NCI-H1436 (cell line): ENCODE measurements at places on chromosomes 5 and 9.

- peak; percentile 29 for DNase-seq
These were observed 7.9 kb upstream of the ZFP62 start for GRCh38 chr5:180868960-180869359.

DNA sequence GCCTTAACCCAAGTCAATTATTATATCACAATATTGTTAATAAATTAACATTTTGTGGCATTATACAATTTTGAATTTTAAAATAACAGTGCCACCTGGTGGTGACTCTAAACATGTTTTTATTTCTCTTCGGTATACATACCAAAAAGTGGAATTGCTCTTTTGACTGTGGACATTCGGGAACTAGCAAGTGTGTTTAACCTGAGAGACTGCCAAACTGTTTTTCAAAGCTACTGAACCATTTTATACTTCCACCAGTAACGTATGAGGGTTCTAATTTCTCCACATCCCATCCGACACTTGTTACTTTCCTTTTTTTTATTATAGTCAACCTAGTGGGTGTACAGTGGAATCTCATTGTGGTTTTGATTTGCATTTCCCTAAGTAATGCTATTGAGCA, 18.3 kb upstream of the HSDL2 start:
- DNase-seq, result peak; percentile 12

DNA sequence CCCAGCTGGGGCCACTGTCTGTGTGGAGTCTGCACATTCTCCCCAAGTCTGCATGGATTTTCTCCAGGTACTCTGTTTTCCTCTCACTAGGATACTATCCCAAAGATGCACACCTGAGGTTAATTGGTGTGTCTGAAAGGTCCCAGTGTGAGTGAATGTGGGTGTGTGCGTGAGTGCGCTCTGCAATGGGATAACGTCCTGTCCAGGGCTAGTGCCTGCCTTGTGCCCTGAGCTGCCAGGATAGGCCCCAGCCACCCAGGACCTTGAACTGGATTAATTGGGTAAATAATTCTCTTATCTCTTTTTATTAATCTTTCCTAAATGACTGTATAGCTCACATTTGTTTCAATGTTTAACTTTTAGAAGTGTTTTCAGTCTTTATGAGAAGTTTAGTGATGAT, 11.5 kb upstream of the PANK3 start:
- no peak for DNase-seq

DNA sequence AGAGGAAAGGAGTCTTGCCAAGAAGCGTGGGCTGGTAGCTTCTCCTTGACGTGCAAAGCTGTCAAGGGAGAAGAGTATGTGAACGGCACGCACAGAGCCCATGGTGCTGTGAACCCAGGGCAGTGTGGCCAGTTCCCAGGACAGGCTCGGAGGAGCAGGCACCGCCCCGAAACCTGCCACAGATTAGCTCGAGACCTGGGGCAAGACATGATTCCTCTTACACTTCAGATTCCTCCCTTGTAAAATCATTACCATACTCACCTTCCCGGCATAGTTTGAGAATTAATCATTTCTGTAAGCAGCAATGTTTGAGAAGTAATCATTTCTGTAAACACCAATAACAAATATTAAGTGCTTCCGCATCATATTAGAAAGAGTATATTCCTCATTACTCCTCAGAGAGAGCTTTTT, 19.9 kb downstream of the GOLM1 start:
- no peak for DNase-seq

DNA sequence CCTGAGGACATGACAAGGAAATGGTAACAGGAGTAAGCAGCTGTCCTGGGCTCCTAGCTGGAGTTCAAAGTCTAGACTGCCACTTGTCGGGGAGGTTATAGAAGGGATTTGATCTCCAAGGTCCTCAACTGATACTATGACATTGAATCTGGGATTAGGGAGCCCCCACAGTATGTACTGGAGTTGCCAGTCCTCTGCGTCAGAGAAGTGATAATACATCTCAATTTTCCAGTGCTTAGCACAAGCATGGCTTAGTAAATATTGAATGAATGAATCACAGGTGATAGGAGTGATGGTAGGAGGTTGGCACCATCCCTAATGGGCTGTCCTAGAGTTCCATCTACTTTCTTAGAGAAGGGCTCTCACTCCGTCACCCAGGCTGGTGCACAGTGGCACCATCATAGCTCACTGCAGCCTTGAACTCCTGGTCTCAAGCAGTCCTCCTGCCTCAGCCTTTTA, 6.2 kb upstream of the TPM2 start:
- DNase-seq, result no peak

- no peak for DNase-seq
These were observed 229.8 kb downstream of the DRD1 start for GRCh38 chr5:175214152-175214551.

- DNase-seq, result no peak
These were observed 133.3 kb upstream of the SMARCA2 start for GRCh38 chr9:1881708-1882295.

- DNase-seq, result no peak
These were observed 59.4 kb downstream of the ANXA1 start for GRCh38 chr9:73210886-73211666.

GRCh38 chr9:18692268-18692667, 218.3 kb downstream of the ADAMTSL1 start:
- DNase-seq, result no peak

DNA sequence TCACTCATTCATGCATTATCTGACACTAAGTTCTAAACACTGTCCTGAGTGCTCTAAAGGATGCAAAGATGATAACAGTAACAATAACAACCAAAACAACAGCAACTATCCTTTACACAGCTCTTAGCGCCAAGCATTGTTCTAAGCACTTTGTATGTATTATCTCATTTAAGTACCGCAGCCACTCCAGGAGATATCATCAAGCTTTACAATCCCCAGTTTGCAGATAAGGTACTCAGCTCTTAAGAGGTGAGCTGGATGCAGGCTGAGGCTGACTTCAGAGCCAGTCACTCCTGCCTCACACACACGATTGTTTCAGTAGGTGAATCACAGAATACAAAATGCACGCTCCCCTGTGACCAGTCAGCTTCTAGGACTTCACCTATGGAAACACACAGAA, 141.8 kb downstream of the PAX5 start:
- DNase-seq, result no peak

DNA sequence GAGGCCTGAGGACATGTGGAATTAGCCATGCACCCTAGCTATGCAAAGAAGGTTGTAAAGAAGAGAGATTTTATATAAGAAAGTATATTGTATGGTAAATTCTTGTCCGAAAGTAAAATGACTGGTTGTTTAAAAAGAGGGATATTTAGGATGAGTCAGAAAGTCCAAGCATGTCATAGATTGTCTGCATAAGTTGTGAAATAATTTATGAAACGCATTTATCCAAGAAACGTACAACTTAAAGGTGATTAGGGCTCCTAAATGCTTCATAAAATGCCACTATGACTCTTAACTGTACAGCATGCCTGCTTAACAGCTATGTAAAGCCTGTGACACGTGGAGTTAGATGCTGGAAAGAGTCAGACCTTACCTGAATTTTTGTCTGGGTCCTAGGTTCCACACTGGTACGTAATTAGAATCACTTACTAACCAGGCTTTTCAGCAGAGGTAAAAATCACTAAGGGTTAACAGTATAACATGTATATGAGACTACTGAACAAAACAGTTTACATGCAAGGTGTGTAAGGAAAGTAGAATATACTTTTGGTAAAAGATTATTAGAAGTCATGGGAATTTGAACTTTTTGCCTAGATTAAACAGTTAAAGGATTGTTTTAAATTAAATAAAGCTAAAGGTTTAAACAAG, 37.0 kb upstream of the ARL15 start:
- no peak for DNase-seq

- DNase-seq, result no peak
These were observed 3.8 kb upstream of the LCN1 start for GRCh38 chr9:135517407-135517822.

DNA sequence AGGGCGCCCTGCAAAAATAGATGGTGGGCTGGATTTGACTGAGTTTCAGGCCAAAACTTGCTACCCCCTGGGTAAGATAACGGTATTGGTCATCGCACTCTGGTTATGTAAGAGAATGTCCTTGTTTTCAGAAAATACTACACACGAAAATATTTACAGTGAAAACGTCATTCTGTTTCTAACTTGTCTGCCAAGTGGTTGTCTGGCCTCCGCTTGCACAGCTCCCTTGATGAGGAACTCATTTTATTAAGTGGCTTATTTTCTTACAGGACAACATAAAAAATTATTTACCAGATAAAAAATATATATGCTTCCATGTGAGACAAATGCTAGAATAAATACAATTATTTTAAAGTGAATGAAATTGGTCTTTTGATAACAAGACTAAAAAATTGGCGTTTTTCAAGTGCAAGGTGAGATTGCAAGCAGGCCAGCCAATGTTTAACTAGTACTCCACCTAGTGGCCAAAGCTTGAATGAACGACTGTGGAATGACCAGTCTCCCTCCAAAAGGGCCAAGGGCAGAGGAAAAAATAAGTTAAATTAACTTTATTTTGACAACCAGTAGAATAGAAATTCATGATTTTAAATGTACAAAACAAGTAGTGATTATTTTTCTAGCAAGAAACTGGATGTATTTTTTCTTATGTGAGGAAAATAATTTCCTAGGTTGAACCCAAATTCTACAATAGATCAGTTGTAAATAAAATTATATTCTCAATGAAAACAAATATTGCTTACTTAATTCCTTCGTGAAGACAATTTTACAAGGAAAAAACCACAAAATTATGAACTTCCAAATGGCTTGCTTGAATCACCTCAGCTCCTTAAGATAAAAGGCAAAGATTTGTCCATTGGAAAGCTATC, 93.2 kb downstream of the ZFAND5 start:
- DNase-seq, result peak; percentile 29

GRCh38 chr5:107012371-107012770, 658.4 kb downstream of the EFNA5 start:
- DNase-seq, result no peak

- DNase-seq, result no peak
These were observed 106.8 kb downstream of the WNK2 start for GRCh38 chr9:93290495-93291434.
